ENCODE measurements at places on chromosomes 2 and 18. TPM values are rescaled to one million over a fixed set of nuclear protein-coding genes. Genes with fewer than 3 reads are reported as not detected.

The DOK1 gene
- total RNA-seq: 4.6 TPM

The BUB1 gene
- 32.9 TPM for total RNA-seq

The DYSF gene
- 0.61 TPM for total RNA-seq

The ATP6V1C2 gene
- total RNA-seq: 0.07 TPM

The OSR1 gene
- total RNA-seq: 5.8 TPM

The RGPD3 gene
- 0.20 TPM for total RNA-seq

The GALR1 gene
- total RNA-seq: not detected

The CYTIP gene
- not detected for total RNA-seq

The CDH19 gene
- 1.5 TPM for total RNA-seq

The EIF2AK3 gene
- 19.4 TPM for total RNA-seq

The TUBA4B gene
- total RNA-seq: 0.33 TPM

The TUBB8B gene
- not detected for total RNA-seq

The GREB1 gene
- total RNA-seq: 3.7 TPM

The MC4R gene
- not detected for total RNA-seq

The MC5R gene
- total RNA-seq: not detected

The CHRNG gene
- not detected for total RNA-seq

The SLC38A11 gene
- total RNA-seq: not detected

The IL1R1 gene
- total RNA-seq: 27.0 TPM

The SLC40A1 gene
- 2.7 TPM for total RNA-seq

The DSG2 gene
- total RNA-seq: 69.7 TPM

Measured in A549 treated with ZK216348 at 1 μM for 4 hours (cell line).